Muscle of leg (tissue), 16 donors: ENCODE measurements at places on chromosomes 7 and 10. TPM values are rescaled to one million over a fixed set of nuclear protein-coding genes. Genes with fewer than 3 reads are reported as not detected.

The ARMC10 gene
- 29.9 TPM for polyA plus RNA-seq

The SEC61G gene
- 148 TPM for polyA plus RNA-seq

The BMPR1A gene
- 48.4 TPM for polyA plus RNA-seq

The OR2A7 gene
- 1.9 TPM for polyA plus RNA-seq

The PRRT4 gene
- polyA plus RNA-seq, result 17.9 TPM

DNA sequence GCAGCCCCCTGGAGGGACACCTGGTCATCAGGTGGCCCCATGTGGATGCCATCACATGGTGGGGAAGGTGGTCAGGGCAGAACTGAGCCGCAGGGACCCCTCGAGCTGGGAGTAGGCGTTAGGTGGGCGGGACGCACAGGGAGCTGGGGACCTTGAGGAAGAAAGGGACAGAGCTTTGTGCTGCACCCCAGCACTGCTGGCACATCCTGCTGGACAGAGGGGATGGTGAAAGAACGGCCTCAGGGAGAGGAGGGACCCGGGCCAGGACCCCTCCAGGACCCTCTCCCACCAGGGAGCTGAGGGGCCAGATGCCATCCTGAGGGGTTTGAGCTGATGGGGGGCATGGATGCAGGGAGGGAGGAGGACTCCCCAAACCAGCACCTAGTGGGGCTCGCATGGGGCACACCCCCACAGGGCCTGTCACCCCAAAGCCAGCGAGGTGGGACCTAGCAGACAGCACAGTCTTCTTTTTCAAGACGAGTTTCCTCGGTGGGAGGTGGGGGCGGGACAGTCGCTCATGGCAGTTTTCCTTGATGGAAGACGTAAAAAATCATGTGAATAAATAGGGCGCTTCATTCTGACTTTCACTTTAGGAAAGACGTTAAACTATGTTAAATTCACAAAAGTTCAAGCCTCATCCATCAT, 43.3 kb downstream of the STK32C start:
- no peaks in the 10 kb centered on the region for H3K27me3 ChIP-seq
- H3K4me1 ChIP-seq, result peaks cover 10% of the 10 kb centered on the region
- DNase-seq, result no peak
- no peak overlapping the region for H3K27ac ChIP-seq
- H3K4me3 ChIP-seq, result no peak overlapping the region
- H3K36me3 ChIP-seq, result no peaks in the 10 kb centered on the region

- peaks cover 2% of the 10 kb centered on the region for H3K27me3 ChIP-seq
- H3K27ac ChIP-seq, result no peak overlapping the region
- no peaks in the 10 kb centered on the region for H3K36me3 ChIP-seq
These were observed 482.6 kb downstream of the RPS24 start for GRCh38 chr10:78516236-78516635.

GRCh38 chr10:46328853-46329689, 42.3 kb downstream of the ANTXRL start:
- H3K4me3 ChIP-seq, result no peak overlapping the region
- peaks cover 18% of the 10 kb centered on the region for H3K4me1 ChIP-seq
- H3K27ac ChIP-seq, result peak overlapping the region; percentile 35
- peak; percentile 56 for DNase-seq
- H3K27me3 ChIP-seq, result no peaks in the 10 kb centered on the region

GRCh38 chr7:70763961-70764691, 367.8 kb upstream of the GALNT17 start:
- H3K36me3 ChIP-seq, result peaks cover 38% of the 10 kb centered on the region
- no peak overlapping the region for H3K4me3 ChIP-seq
- H3K27me3 ChIP-seq, result no peaks in the 10 kb centered on the region
- DNase-seq, result no peak
- H3K4me1 ChIP-seq, result peaks cover 11% of the 10 kb centered on the region

GRCh38 chr7:6395898-6396595, 51.7 kb downstream of the DAGLB start:
- peaks cover 45% of the 10 kb centered on the region for H3K36me3 ChIP-seq
- DNase-seq, result peak; percentile 68
- peaks cover 22% of the 10 kb centered on the region for H3K4me1 ChIP-seq

DNA sequence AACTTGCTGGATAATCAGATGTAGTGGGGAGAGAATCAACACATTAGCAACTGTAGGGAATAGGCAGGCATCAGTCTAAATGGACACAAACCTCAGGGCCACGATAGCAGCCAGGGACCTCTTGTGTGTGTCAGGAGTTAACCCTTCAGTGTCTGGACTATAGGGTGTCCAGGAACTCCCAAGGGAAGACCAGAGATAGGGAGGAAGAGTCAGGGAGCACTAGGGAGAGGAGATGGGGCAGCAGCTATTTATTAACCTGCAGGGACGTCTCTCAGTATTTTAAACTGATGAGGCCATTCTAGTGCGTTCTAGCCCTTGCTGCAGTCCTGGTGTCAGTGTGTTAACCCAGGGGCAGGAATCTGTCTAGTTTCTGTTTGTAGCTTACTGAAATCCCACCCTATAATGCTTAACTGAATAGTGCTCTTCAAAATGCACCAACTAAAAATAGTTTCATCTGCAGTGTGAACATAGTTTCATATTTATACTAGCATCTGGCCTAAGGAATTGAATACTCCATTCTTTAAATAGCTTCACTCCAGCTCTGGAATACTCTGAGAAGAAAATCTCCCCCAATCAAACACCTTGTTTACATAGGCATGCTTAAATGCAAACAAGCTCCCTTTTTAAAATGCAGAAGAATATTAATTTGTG, 62.7 kb downstream of the ARID5B start:
- DNase-seq, result peak; percentile 56
- peaks cover 2% of the 10 kb centered on the region for H3K36me3 ChIP-seq
- H3K27ac ChIP-seq, result peak overlapping the region; percentile 69
- peaks cover 13% of the 10 kb centered on the region for H3K4me1 ChIP-seq
- no peaks in the 10 kb centered on the region for H3K27me3 ChIP-seq
- H3K4me3 ChIP-seq, result no peak overlapping the region

GRCh38 chr7:116180302-116180701, 30.0 kb upstream of the TES start:
- no peaks in the 10 kb centered on the region for H3K36me3 ChIP-seq
- no peaks in the 10 kb centered on the region for H3K27me3 ChIP-seq
- H3K4me1 ChIP-seq, result no peaks in the 10 kb centered on the region

- no peaks in the 10 kb centered on the region for H3K36me3 ChIP-seq
- no peak overlapping the region for H3K4me3 ChIP-seq
- no peaks in the 10 kb centered on the region for H3K27me3 ChIP-seq
- H3K4me1 ChIP-seq, result peaks cover 27% of the 10 kb centered on the region
These were observed 50.6 kb downstream of the KIAA1217 start for GRCh38 chr10:24259365-24260130.

GRCh38 chr10:132186488-132187429, at the start of gene DPYSL4:
Gene DPYSL4, plus strand, starts transcription at chr10:132186948. Its CDS starts 116 bp downstream, at chr10:132187064.
- H3K27me3 ChIP-seq, result peaks cover 77% of the 10 kb centered on the region
- DNase-seq, result no peak
- H3K27ac ChIP-seq, result no peak within 1 kb of the TSS
- peaks cover 10% of the 10 kb centered on the region for H3K4me1 ChIP-seq
- peak within 1 kb of the TSS; percentile 25 for H3K4me3 ChIP-seq

DNA sequence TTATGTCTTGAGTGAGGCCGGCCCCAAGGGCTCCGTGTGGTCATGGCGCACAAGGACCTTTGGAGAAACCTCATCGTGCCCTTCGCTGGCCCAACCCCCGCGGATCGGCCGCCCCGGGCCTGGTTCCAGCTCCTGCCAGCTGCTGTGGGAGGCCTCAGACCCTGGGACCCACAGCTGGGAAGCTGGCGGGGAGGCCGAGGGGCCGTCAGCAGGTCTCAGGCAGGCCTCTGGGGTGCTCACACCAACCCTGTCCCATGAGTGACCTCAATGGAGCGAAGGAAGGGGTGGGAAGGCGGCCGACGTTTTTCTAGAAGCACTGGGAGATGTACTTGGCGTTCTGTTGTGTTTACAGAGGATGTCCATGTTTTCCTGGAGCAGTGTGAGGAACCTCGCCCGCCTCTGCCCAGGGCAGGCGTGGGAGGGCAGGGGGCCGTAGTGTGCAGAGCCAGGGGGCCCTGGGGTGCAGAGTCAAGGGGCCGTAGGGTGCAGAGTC, 18.6 kb upstream of the ADGRA1 start:
- H3K27ac ChIP-seq, result no peak overlapping the region
- H3K4me1 ChIP-seq, result peaks cover 48% of the 10 kb centered on the region
- H3K36me3 ChIP-seq, result no peaks in the 10 kb centered on the region
- no peak overlapping the region for H3K4me3 ChIP-seq
- peak; percentile 27 for DNase-seq
